Fibroblast of upper back skin (primary cell): ENCODE measurements at places on chromosomes 13 and 19.

DNA sequence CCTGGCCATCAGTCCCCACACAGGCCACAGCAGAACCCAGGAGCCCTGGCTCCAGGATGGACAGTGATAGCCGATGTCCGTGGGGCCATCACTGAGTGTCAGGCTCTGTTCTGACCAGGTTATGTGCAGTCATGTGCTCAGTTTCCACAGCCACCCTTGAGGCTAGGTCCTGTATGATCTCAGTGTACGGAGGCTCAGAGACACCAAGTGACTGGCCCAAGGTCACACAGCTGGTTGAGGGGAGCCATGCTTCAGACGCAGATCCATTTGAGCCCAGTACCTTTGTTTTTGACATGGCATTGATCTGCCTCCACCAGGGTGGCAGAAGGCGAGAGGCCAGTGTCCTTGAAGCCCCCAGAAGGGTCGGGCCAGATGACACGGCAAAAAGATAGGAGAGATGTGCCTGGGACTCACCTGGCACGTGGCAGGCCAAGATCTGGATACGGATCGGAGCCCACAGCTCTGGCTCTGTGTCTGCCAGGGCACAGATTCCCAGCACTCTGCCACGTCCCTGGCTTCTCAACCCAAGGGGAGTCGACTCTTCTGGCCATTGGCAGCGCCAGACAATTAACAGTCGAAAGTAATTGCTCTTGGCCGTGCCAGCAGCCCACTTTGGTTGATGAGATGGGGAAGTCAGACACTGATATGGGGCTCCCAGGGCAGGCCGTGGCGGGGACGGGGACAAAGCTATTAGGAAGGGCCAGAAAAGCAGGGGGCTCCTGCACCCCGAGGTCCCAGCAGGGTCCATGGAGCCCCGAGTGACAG lies 15.6 kb downstream of the EVI5L start:
- no peak for DNase-seq

DNA sequence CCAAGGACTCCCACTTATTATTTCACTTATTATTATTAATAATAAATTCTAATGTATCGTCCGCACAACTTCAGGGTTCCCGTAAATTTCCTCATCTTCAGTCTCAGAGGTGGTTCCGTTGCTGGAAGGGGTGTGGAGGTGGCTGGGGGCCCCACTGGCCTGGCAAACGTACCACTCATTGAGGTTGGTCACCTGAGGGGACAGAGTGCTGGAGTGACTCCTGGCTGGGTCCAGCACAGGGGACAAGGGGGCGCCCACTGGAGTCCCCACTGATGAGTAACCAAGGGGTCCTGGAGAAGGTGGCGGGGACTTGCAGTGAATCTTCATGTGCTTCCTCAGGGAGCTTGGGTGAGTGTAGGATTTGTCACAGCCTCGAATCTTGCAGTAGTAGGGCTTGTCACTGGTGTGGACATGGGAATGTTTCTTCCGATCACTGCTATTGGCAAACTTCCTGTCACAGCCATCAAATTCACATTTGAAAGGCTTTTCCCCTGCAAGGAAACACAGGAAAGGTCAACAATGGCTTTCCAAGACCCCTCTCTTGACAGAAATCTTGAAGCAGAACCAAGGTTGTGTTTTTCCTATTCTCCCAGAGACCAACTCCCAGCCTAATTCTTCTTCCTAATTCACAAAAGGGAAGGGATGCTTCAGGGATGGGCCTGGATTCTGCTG lies 6.1 kb downstream of the ZIC5 start:
- no peak for DNase-seq

GRCh38 chr19:30744741-30745475 lies 372.7 kb downstream of the ZNF536 start:
- no peak for DNase-seq

GRCh38 chr19:46861691-46862502 lies 1.1 kb downstream of the ARHGAP35 start:
- no peak for DNase-seq

DNA sequence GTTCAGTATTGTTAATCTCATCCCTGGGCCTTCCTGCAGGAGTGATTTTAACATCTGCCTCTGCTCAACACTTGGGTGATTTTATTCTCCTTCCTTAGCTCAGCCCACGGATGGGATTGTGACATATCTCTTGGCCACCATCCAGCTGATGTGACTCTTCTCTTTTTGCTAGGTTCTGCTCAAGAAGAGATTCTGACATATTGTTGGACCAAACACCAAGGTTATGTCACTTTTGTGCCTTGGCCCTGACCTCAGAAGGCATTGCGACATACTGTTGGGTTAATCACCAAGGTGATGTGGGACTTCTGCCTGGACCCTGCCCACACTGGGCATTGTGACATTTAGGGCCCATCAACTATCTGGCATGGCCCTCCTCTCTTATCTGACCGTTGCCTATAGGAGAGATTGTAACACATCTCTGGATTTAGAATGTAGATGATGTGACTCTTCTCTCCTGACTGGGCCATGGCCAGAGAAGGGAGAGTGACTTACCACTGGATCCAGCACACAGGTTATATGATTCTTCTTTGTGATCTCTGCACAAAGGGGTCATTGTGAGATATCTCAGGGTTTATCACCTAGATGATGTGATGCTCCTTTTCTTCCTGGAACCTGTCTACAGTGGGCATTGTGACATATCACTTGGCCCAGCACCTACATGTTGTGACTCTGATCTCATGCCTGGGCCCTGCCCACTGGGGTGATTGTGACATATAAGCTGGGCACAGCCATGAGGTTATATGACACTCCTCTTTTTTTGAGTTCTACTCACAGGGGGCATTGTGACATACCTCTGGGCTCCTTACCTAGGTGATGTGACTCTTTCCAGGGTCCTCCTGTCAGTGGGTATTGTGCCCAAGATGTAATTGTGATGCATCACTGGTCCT lies 88.8 kb downstream of the ZNF429 start:
- no peak for DNase-seq

DNA sequence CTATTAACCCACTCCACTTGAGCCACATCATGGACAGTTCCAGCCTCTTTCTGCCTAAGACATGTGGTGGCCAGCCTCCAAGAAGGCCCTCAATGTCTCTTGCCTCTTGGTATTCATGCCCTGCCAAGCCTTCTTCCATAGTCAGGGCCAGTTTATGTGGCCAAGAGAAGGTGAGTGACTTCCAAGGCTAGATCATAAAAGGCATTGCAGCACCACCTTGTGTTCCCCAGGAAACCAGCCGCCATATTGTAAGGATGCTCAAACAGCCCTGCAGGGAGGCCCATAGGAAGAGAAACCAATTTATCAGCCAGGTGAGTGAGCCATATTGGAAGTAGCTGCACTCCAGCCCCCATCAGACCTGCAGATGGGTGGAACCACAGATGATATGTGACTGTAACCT lies 12.3 kb upstream of the DNMT1 start:
- no peak for DNase-seq

DNA sequence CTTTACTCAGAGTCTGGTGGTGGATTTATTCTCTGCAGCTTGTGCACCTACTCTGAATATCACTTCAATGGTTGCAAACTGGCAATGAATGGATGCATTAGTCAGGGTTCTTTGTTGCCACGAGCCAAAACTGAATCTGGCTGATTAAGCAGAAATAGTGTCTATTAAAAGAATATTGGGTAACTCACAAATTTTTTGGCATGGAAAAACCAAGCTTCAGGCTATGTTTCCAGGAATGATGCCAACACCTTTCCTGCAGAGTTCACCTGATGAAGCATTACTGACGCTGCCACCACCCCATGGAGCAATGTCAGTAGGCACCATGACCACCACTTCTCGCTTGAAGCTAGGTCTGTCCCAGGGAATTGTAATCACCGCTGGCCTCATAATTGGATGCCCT lies 597.8 kb upstream of the SLC10A2 start:
- no peak for DNase-seq

DNA sequence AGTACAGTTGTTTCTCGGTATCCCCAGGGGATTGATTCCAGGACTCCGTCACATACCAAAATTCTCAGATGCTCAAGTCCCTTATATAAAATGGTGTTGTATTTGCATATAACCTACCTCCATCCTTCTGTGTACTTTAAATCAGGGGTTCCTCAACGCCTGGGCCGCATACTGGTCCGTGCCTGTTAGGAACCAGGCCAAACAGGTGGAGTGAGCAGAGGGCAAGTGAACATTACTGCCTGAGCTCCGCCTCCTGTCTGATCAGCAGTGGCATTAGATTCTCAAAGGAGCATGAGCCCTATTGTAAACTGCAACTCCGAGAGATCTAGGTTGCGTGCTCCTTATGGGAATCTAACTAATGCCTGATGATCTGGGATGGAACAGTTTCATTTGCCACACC lies 42.2 kb upstream of the KCTD4 start:
- DNase-seq = no peak

GRCh38 chr19:54888239-54888638 lies 14.2 kb downstream of the FCAR start:
- DNase-seq = no peak

DNA sequence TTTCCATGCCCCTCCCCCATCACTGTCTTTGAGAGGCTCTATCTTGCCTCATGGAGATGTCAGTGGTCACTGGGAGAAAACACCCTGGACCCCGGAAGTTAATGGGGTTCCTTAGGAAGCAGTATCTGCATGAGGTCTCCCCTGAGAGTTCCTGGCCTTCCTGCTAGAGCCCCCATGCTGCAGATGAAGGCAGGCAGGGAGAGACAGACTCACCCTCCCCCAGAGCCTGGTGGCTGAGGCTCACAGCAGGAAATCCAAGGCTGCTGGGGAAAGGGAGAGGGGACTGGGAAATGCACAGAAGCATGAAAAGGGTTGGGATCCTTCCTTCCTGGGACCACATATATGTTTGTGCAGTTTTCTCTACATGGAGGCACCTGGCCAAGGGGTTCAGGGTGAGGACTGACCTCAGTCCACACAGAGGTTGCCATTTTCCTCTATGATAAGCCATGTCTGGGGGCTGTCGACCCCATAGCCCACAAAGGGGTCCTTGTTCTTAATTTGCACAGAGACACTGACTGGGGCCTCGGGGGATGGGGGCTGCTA lies 95.4 kb downstream of the RNASEH2B start:
- DNase-seq = no peak

DNA sequence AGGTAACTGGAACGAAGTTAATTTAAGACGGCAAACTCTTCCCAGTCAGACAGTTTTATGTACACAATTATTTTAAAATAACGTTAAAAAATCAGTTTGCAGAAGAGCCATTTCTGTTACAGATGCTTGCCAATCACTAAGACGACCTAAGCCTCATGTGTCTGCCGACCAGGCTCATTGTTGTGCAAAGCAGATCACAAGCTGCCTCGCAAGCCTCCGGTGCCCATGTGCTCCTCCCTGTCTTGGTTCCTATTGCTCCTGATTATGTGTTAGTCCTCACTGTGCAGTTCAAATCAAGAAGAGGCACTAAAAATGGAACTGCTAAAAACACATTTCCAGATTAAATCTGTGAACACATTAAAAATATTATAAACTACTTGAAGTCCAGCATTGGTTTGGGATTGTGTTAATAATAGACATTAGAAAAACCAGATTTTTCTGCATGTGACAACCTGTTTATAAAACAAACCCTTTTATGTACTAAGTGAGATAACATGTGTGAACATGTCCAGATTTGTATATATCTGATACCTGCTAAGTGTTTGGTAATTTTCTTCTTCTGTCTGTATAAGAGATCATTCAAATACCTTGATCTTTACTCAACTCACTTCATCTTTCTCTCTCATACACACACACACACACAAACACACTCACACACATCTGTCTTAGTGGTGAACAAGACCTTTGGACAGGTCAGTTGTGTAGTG lies 81.9 kb upstream of the SLC15A1 start:
- DNase-seq = no peak

DNA sequence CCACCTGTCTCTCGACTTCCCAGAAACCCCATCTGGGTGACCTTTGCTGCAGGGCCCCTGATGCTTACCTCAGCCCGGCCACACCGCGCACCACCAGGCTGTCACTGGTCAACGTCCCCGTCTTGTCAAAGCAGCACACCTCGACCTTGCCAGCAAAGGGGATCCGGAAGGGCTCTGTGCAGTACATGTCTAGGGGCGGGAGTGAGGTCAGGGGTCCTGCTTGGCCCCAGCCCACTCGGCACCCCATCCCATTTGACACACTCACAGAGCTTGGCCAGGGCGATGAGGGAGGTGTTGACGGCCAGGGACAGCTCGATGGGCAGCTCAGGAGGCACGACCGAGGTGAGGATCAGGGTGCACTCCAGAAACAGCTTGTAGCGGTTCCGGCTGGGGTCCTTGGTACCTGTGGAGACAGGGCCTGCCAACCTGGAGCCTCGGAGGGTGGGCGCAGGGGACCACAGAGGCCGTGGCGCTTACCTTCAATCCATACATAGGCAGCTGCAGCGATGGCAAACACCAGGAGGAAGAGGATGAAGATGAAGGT lies 8.4 kb downstream of the ATP13A1 start:
- no peak for DNase-seq

DNA sequence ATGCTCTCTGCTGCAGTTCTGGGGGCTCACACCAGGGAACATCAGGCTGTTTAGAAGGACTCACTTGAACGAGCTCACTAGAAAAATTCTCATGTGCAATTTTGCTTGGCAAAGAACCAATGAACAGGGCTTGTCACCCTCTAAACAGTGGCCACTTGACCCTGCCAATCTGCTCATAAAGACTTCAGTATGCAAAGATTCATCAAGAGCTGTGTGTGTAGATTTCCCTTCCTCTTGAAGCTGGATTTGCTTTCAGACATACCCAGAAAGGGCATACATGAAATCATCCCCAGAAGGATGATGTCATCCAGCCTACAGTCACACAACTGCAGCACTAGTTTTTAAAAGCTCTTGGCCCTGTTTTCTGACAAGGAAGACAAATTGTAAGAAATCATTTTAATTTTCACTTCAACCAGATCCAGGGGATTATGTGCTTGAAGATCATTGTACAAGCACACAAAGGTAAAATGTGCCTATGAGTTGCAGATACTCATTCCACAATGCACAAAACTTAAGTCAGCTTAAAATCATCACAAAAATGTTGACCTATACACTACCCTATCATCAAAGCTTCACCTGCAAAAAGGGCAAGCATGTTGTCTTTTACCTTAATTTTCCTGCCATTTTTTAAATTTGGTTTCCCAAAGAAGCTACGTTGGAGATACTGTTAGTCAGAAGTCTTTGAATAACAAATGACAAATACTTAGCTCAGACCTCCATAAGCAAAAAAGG lies 5.2 kb upstream of the STK24 start:
- peak; percentile 60 for DNase-seq

- no peak for DNase-seq
Measured at GRCh38 chr13:113749507-113749906, 9.5 kb upstream of the TMEM255B start.

DNA sequence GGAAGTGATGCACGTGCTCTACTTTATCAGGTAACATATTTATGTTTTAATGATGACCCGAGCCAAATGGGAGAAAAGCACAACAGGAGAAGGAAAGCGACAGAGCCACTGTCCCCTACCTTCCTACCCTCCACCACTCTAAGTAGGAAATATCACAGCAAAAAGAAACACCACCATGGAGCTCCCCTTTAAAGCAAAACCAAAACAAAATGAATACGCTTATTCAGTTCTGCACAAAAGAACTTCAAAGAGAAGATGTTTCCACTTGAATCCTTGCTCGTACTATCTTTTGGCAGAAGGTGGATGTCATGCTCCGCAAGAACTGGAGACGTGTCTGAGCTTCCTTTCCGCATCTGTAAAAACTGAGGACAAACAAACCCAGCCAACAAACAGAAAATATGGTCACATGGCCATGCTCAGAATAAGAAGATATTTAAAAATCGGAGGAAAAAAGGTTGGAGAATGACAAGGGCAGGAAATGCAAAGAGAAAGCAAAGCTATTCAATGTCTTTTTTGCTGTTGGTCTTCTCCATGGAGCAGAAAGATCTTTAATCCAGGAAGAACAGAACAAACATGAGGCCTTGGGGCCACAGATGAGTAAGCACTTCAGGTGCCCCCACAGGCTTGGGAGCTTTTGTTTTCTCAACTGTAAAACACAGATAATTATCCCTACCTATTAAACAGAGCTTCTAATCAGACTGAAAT lies 19.5 kb downstream of the N4BP2L1 start:
- DNase-seq = no peak
